ENCODE measurements at places on chromosomes 16 and 17. TPM values are rescaled to one million over a fixed set of nuclear protein-coding genes. Genes with fewer than 3 reads are reported as not detected.

The KCNJ16 gene
- total RNA-seq: not detected

The KRTAP17-1 gene
- not detected for total RNA-seq

The ZNF267 gene
- total RNA-seq: 18.1 TPM

The SECTM1 gene
- total RNA-seq: 5.3 TPM

The ATP2C2 gene
- total RNA-seq: not detected

The SLC2A4 gene
- 0.32 TPM for total RNA-seq

The SHBG gene
- total RNA-seq: not detected

Measured in SJSA1 (cell line).